ENCODE measurements at places on chromosomes 1 and 21.
A peak's percentile ranks its signal among the peaks of the same experiment; 100 is the strongest.

- DNase-seq: no peak
Measured at GRCh38 chr1:84344286-84344685, 42.8 kb downstream of the SAMD13 start.

DNA sequence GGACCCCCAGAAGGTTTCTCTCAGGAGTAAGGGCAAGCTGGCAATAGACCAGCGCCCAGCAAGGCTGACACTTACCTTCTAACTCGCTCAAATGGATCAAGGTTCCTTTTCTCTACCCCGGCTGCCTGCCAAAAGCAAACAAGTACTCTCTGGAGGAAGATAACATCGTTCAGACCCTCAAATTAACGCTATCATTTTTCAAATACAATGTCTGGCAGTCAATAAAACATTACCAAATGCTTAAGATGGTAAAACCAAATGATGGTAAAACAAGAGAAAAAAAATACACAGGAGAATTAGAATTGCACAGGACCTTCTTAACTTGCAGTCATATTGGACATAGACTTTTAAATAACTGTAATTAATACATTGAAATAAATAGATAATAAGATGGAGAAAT lies 148.1 kb downstream of the SPATA46 start:
- DNase-seq: no peak

DNA sequence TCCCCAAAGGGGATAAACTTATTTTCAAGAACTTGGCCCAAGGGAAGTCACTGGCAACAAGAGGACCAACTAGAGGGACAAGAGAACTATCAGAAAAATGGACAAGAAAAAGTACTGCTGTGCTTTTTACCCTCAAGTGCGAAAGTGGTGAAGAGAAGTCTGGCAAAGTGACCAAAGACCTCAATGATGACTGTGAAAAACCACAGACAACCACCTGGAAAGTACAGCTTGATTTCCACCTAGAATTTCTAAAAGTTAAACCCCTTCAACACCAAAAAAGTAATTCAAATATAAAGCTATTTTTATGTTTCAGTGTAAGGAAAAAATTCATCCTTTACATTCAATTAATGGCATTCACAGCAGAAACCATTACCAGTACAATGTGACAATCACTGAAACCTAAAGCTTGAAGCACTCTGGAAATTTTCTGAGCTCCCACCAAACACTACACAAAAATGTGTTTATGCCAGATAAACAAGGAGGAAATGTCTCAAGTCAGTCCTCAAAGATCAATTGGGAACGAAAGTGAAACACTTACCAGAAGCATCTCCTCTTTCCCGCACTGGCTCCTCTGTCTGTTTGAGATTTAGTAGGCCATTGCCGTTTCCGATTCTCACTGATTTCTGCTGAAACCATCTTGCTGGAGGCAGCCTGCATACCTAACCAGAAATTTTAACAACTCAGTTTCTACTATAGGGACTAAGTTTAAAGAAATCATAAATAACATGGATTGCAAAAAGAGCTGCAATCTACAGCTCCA lies 8.3 kb downstream of the SDE2 start:
- DNase-seq: no peak

DNA sequence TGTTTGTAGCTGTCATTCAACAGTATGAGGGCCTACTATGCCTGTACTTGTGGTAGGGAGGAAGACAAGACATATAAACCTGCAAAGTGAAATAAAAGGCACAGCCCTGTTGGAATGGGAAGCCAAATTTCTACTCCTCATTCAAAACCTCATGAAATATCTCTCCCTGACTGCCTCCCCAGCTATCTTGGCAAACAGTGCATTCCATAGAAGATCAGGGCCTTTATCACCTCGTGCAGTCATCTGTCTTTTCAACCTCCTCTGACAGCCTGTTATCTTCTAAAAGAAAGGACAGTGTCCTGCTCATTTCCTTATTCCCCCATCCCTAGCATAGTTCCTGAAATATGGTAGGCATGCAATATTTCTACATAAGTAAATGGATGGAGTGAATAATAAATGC lies 71.0 kb downstream of the SH3GLB1 start:
- no peak for DNase-seq

GRCh38 chr1:87928623-87929022 lies 599.9 kb downstream of the LMO4 start:
- no peak for DNase-seq

GRCh38 chr1:33302325-33302724 lies 18.6 kb downstream of the A3GALT2 start:
- no peak for DNase-seq

- no peak for DNase-seq
Measured at GRCh38 chr1:165747632-165748447, 20.8 kb downstream of the TMCO1 start.

GRCh38 chr1:75765697-75766355 lies 20.2 kb upstream of the RABGGTB start:
- DNase-seq: peak; percentile 46

DNA sequence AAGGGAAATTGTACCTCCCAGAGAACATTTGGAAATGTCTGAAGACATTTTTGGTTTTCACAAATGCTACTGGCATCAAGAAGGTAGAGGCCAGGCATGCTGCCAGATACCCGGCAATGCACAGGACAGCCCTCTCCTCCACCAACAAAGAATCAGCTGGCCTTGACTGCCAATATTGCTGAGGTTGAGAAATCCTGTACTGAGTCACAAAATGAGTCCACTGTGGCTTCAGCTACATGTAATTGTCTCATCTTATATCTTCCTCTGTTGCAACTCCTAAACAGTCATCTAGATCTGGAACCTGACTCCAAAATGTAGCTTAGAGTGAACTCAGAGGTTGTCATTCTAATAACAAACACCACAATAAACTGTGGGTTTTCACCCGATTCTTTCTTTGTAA lies 327.5 kb upstream of the POGK start:
- DNase-seq: no peak

DNA sequence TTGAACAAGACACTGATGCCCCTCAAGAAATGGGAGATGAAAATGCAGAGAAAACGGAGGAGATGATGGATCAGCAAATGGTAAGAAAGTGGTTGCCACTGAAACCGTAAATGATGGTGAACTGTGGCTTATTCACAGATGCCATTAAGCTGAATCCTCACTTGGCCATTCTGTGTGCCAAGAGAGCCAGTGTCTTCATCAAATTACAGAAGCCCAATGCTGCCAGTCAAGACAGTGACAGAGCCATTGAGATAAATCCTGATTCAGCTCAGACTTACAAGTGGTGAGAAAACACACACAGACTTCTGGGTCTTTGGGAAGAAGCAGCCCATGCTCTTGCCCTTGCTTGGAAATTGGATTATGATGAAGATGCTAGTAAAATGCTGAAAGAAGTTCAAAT lies 52.5 kb downstream of the NBPF6 start:
- DNase-seq: peak; percentile 17

- no peak for DNase-seq
Measured at GRCh38 chr1:58231204-58231603, 315.3 kb downstream of the OMA1 start.

- DNase-seq: no peak
Measured at GRCh38 chr1:25837262-25837875, 17.6 kb downstream of the MTFR1L start.

- DNase-seq: no peak
Measured at GRCh38 chr1:182762536-182762935, 27.0 kb upstream of the NPL start.

- no peak for DNase-seq
Measured at GRCh38 chr1:32496127-32496526, 31.3 kb downstream of the ZBTB8B start.

DNA sequence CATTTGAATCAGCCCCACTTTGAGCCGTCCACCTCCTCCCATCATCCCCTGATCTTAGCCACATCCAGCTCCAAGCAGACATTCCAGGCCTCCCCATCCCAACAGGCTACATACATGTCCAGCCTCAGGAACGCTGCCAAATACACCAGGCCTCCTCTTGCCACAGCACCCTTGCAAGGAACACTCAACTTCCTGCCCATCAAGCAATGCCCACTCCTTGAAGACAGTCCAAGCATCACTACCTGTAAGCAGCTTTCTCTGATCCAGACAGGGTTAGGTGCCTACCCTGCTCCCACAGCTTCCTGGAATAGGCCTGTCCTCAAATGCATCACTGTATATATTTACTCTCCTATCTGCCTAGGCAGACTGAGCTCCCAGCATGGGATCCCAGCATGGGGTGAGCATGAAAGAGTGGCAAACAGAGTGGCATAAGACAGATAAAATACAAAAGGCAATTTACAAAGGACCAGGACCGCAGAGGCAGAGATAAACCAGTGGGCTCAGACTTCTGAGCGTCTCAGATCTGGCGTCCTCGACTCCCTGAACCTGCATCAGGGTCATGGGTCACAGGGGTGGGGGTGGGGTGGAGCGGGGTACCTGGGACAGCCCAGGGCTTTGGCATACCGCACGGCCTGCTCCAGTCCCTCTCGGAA lies 816 bp downstream of the HYI start:
- peak; percentile 59 for DNase-seq

DNA sequence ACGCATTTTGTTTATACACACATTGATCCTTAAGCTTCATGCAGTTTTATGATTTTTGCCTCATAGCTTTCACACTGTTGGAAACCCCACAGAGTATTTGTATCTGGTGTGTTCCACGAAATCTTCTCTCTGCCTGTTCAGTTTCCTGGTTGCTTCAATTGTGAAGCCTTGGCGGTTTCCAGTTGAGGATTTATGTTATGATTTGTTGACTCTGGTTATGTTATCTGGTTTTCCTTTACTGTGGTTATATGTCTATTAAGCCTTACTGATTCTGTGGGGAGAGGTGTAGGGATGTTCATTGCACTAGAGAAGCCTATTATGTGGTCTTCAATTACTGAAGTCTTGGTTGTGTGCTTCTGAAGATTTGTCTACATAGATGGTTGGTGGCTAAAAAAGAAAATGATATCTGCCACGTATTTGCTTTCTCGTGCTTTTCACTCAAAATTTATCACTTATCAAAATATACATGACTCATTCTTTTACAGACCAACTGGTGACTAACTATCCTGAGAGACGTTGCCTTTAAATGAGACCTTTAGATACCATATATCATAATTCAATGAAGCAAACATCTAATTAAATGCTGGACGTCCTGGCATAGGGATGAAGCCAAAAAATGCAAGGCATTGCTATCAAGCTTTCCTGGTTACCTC lies 488.0 kb upstream of the B3GALT2 start:
- no peak for DNase-seq

DNA sequence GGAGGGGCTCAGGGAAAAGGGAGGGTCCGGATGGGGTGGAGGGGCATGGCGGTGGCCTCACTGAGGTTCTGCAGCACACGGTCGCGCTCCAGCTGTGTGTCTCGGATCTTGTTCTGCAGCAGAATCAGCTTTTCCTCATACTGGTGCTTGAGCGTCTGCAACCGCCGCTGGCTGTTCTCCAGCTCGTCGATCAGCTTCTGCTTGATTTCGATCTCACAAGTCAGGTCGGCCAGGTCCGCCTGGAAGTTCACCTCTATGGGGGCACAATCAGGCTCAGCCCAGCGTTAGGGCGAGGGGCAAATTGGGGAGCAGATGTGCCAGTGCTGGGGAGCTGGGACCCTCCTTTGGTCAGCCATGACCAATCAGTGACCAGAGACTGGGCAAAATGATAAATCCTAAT lies 25.2 kb downstream of the KIF21B start:
- DNase-seq: no peak

- no peak for DNase-seq
Measured at GRCh38 chr1:53729456-53730223, 9.3 kb downstream of the GLIS1 start.

DNA sequence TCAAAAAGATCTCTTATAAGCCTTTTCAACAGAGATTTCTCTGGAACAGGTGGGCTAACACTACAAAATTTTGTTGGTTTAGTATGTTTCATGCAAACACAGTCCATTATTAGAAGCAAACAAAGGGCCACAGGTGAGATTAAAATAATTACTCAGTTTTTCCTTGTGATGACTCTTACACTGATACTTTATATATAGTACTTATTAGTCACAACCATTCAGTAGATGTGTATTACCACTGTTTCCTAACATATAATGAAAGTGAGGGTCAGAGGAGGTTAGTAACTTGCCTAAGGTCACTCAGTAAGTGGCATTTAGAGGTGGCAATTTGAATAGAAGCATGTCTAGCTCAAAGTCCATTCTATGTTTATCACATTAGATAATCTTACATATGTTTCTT lies 44.2 kb downstream of the CYYR1 start:
- no peak for DNase-seq

- DNase-seq: no peak
Measured at GRCh38 chr1:98764485-98764884, 103.0 kb downstream of the SNX7 start.

- peak; percentile 16 for DNase-seq
Measured at GRCh38 chr21:33011462-33011861, 14.3 kb upstream of the OLIG2 start.

DNA sequence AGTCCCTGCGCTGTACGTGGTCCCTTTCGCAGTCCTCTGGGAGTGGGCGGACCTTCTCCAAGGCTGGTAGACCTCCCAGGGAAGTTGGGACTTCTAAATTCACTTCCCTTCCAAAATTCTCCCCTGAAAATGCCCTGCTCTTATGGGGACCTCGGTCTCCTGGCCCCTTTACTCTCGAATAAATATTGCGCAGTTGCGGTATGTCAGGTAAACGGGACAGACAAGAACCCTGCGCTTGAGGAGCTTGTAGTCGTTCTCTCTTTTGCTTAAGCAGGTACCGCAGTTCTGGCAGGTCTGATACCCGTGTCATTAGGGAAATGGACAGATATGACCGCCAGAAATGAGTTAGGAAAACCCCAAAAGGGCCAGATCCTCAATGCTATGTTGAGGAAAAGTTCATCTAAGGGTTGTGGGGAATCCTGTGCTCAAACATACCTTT lies 561 bp downstream of the KIF2C start:
- DNase-seq: no peak

GRCh38 chr1:75124510-75124909 lies 9.7 kb upstream of the LHX8 start:
- DNase-seq: no peak

GRCh38 chr1:47664356-47664755 lies 226.5 kb downstream of the FOXD2 start:
- no peak for DNase-seq

DNA sequence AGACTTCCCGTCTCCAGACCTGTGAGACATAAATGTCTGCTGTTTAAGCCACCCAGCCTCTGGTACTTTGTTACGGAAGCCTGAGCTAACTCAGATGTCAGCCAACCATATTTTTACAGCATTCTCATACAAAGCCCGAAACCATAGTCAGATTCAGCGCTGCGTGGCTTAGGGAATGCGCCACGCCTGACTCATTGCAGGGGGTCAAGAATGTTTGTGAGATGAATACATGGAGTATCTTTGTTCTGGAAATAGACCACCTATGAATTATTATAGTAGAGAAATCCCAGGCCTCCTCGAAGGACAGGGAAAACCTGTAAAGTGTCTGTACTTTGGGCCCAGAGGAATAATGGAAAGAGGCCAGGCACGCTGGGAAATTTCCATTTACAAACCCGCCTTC lies 434.8 kb downstream of the CAMTA1 start:
- no peak for DNase-seq

DNA sequence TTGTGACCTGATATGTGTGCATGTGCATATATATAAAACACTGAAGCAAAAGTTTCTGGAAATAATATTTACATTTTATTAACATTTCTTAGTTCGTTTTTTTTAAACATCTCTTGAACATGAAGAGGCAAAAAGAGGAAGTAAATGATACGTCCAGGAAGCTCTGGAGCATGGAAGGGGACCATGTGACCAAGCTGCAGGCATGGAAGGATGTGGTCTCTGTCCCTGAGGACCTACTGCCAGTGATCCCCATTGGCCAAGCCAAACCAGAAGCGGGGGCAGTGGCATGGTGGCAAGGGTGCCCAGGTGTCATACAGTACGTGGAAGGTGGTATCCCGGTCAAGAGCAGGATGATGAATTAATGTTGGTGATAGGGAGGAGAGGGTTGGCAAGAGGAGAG lies 268.3 kb upstream of the PROX1 start:
- no peak for DNase-seq

GRCh38 chr1:229440851-229441537 lies 7.1 kb upstream of the ACTA1 start:
- peak; percentile 38 for DNase-seq
